ENCODE measurements at places on chromosomes 6 and 20.

DNA sequence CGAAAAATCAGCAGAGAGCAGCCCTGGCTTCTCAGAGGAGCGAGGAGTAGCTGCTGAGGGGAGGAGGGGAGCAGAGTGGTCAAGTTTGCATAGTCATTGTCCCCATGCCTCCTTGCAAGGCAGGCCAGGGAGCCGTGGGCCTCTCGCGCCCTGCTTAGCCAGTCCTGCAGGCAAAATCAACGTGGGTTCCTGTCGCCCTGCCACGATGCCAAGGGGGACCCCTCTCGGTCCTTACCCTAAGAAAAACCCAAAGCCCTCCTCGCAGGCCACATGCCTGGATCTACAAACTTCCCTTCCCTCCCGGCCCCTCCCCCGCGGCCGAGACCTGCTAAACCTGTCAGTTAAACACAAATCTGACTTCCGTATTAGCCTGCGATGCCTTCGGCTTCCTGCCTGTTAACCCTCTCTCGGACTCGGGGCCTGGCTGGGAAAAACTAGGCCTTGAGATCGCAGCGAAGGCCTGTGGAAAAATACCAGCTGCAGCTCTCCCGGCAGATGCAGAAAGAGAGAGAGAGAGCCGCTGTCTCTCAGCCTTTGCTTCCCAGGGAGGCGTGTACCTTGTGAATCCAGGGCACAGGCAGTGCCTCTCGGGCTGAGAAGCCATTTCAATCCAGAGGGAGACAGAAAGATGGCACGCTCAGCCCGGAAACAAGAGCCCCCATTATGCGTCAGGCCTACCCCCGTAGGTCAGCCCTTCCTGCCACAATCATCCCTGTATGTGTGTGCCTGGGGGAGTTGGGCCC lies 968 bp upstream of the ZMYND8 start:
- no peak for DNase-seq

DNA sequence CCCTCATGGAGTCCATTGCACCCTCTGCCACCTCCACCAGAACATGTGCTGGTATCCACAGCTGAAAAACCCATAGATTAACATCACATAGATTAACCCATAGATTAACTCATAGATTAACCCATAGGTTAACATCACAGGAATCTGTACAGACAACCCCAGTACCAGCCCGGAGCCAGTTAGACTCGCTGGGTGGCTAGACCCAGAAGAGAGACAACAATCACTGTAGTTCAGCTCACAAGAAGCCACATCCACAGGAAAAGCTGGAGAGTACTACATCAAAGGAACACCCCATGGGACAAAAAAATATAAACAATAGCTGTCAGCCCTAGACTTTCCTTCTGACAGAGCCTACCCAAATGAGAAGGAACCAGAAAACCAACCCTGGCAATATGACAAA lies 25.1 kb downstream of the SERPINB9 start:
- DNase-seq, result no peak

DNA sequence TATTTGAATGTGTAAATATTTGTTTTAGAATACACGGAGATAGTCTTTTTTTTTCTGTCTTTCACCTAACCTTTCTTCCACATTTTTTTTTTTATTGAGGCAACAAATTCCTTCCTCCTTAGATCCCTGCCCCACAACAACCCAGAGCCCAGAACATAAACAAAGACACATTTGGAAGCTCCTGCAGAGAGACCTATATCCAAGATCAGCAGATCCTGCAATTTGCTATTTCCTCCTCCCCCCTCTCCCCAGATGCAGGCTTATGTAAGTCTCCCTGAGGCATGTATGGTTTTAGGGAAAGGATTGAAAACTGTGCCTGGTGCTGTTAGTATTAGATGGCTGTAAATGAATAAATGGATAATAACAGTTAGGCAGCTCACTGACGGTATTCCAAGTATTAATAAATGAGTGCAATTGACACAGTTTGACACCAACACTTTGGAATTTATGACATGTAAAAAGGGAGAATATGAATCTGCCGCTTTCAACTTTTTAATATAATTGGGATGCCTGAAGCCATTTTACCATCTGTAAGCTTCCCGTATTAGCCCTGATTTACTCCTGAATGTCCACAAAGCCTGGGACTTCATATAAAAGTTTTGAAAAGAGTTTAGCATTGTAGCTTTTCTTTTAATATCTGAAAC lies 608.3 kb upstream of the CITED2 start:
- no peak for DNase-seq

DNA sequence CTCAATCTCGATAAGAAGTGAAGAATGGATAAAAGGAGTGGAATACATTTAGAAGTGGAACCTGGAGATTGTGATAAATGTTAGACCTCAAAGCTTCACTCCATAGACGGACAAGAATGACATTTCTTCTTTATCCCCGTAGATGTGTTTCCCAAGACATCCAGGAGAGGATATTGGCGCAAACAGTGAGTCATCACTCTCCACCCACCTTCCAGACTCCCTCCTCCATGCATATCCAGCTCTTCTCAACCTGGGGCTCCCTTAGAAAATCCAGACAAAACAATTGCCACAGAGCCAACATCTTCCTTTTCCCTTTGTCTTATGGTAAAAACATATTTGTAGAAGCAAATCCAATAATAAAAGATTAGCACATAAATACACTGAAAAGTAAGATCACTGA lies 586.1 kb downstream of the PTPRT start:
- no peak for DNase-seq

GRCh38 chr6:101195588-101195987 lies 197.9 kb upstream of the GRIK2 start:
- no peak for DNase-seq

- no peak for DNase-seq
Measured at GRCh38 chr20:44074252-44075151, 112.5 kb downstream of the JPH2 start.

GRCh38 chr6:73108949-73109348 lies 116.3 kb downstream of the KHDC1L start:
- no peak for DNase-seq

DNA sequence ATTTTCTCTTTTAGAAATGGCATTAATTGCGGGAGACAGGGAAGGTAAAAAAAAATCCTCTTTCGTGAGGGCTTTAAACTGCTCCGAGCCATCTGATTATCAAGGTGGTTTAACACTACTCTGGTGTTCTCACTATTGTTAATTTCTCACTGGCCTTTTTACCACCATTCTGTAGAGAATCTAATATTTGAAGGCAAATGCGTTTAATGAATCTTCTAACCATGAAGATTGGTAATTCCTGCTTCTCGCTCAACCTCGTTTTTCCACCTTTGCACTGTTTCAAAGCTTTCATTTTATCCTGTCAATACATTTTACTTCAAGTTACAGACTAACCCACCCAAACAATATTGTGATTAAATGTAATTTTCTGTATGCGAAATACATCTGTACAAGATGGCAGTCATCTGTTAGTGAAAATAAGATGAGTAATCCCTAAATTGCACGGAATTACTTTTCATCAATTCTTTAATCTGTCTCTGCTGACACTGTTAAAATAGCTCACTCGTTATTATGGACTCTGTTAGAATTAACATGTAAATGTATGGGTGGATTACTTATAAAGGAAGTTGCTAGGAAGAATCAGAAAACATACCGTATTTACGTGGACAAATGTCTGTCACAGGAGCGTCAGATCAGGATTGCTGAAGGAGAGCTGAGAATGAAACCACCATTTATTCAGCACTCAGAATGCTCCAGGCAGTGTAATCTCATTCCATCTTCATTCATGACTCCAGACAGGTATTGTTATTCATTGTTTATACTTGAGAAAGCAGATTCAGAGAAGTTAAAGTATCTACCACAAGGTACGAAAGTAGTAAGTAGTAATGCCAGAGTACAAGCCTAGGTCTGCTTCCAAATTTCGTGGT lies 1.1 kb upstream of the LCA5 start:
- DNase-seq, result no peak

GRCh38 chr6:10659699-10660348 lies 34.6 kb downstream of the C6orf52 start:
- no peak for DNase-seq

- no peak for DNase-seq
Measured at GRCh38 chr6:168956884-168957730, 296.5 kb downstream of the THBS2 start.

- no peak for DNase-seq
Measured at GRCh38 chr6:7938562-7939183, 28.1 kb upstream of the TXNDC5 start.

GRCh38 chr6:133551847-133552341 lies 310.7 kb downstream of the EYA4 start:
- DNase-seq, result no peak

- DNase-seq, result no peak
Measured at GRCh38 chr20:60001108-60001507, 42.9 kb downstream of the CDH26 start.

DNA sequence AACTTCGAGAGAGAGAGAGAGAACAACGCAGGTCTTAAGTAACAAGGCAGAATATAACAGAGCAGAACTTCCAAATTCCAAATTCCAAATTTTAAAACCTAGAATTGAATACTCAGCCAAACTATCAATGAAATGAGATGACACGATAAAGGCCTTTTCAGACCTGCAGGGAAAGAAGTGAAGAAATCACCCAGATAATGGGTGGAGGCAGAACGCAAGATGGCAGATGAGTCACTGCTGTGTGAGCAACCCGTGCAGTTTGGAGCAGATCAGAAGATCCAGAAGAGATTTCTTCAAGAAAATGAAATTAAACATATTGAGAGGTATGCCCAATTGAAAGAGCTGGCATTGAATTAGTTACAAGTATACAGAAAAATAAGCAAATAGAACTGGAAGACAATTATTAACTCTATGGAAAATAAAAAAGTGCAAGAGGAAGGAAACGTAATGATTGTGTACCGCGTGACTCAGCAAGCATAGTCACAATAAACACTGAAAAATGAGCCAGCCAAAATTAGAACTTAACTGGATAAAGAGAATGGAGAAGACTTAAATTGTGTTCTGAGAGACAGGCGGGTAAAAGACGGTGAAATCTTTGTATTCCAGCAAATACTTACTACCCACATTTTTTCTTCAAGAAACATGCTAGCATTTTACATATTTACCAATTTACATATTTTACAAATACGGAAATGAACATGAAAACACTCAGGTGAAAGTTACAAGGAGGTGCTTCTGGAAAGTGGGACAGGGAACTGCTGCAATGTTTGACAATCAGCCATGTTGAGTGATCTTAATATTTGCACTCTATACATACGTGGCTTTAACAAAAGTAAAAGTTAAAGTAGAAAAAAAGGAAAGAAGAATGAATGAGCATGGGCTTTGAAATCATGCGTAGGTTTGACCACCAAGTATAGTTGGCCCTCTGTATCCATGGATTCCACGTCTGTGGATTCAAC lies 87.9 kb upstream of the CDYL start:
- no peak for DNase-seq

DNA sequence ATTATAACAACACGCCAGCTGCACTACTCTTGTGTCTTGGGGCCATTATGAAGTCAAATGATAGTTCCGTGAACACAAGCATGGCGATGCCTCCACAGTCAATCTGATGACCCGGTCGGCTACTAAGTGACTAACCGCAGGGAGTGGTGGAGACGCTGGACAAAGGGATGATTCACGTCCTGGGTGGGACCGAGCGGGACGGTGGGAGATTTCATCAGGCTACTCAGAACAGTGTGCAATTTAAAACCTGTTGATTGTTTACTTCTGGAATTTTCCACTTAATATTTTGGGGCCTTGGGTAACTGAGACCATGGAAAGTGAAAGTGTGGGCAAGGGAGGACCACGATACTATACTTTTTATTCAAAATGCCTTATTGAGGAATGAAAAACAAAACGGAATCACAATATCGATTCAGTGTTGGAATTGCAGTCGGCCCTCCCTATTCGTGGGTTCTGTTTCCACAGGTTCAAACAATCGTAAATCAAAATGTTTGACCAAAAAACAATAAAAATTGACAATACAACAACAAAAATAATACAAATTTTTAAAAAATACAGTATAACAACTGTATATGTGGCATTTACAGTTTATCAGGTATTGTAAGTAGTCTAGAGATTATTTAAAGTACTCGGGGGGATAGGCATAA lies 66.5 kb downstream of the MYLK4 start:
- DNase-seq, result no peak

DNA sequence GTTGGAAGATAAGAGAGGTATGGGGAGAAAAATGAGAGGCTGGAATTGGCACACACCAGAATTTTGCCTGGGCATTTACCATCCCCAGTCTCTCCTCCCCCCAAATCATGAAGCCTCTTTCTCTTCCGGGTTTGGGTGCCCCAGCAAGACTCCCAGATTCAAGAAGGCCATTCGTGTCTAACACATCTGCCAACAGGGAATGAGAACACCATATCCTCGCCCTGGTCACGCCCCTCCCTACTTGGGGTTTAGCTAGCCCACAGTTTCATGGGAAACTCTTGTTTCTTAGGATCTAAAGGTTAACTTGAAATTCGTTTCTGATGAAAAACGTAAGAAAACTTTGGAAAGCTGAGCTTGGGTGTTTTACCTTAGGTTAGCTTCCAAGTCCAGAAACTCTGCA lies 105.5 kb upstream of the TMEM170B start:
- no peak for DNase-seq

GRCh38 chr6:169775321-169775720 lies 23.9 kb downstream of the ERMARD start:
- no peak for DNase-seq

DNA sequence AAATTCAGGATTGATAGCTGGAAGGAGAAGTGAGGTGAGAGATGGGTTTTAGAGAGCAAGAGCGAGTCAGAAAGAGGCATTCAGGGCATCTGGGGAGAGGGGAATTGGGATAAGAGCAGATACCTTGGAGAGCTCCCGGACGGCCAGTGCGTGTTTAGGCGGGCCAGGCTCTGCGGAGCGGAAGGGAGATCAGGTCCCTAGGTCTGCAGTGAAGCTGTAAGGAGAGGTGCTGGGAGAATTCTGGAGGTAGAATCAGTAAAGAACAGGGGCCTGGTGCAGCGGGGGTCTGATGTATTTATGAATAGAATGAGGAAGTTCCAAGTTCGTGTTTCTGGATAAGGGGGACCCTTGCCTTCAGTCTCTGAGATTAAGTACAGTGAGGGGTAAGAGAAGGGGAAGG lies 47.4 kb upstream of the FAM83D start:
- no peak for DNase-seq

DNA sequence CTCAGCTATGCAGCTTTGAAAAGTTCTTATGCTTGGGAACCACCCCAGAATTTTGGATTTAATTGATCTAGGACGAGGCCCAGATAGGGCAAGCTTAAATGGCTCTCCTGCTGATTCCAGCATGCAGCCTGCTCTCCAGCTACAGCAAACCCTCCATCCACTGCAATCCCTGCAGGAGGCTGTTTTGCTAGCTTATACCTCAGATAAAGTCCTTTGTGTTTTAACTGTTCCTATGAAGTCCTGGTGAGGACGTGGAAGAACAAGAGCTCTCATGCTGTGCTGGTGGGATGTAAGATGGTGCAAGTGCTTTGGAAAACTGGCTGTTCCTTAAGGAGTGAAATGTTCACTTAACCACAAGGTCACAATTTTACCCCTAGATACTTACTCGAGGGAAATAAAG lies 25.5 kb upstream of the NXT1 start:
- no peak for DNase-seq

- DNase-seq, result no peak
Measured at GRCh38 chr20:46546298-46546697, 4.2 kb downstream of the OCSTAMP start.

GRCh38 chr6:6736791-6737654 lies 148.5 kb downstream of the LY86 start:
- DNase-seq, result no peak

GRCh38 chr6:33431880-33432541 lies 12.1 kb downstream of the SYNGAP1 start:
- no peak for DNase-seq

GRCh38 chr20:60822699-60823607 lies 429.1 kb upstream of the CDH4 start:
- no peak for DNase-seq

- no peak for DNase-seq
Measured at GRCh38 chr6:17505062-17505476, 95.0 kb upstream of the FAM8A1 start.

Measured in NCI-H2081 treated with DMSO at 0.1 percent for 48 hours (cell line).